ENCODE measurements at places on chromosomes 1 and 21.

DNA sequence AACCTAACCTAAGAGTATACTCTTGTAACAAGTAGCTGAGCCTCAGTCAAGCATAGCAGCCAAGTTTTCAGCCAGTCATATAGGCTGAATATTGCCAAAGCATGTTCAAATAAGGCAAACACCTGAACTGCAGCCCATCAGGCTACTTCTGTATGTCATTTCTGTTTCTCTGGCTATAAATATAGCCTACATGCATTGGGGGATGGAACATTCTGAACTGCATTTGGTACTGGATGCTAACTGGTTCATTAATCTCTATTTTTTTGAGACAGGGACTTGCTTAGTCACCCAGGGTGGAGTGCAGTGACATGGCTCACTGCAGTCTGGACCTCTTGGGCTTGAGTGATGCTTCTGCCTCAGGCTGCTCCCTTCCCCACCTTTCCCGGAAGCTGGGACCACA lies 37.3 kb downstream of the MAST2 start:
- DNase-seq, result peak; percentile 35

- peak; percentile 39 for DNase-seq
Observed at GRCh38 chr1:183635099-183635605, 431 bp downstream of the ARPC5 start.

- DNase-seq, result no peak
Observed at GRCh38 chr1:93257889-93258288, 77.4 kb downstream of the CCDC18 start.

DNA sequence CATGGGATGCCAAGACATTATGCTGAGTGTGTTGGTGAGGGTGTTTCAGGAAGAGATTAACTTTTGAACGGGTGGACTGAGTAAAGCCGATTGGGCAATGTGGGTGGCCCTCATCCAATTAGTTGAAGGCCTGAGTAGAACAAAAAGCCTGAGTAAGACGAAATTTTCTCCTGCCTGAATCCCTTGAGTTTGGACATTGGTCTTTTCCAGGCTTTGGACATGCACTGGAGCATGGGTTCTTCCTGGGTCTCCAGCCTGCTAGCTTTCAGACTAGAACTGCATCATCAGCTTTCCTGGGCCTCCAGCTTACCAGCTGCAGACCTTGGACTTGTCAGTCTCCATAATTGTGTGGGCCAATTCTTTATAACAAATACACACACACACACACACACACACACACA lies 63.6 kb downstream of the NIBAN1 start:
- DNase-seq, result peak; percentile 79

- DNase-seq, result peak; percentile 65
Observed at GRCh38 chr1:180505732-180506335, 3.5 kb upstream of the ACBD6 start.

GRCh38 chr1:29453502-29454240 lies 217.3 kb downstream of the PTPRU start:
- DNase-seq, result peak; percentile 36

DNA sequence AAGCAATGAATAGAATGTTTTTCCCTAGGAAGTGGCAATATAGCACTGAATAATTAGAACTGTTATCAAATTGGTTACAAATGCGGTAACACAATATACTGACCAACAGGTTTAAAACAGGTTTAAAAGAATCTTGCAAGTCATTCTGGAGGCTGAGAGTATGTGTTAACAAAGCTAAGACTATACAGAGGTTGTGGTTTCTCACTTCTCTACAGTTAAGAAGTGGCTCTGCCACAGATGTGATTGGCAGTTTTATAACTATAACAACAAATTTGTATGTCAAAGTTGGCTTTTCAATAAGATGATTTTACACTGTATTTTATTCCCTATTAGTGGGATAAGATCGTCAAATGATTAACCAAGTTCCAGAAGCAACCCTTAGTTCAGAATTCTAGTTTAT lies 7.1 kb downstream of the ANGEL2 start:
- no peak for DNase-seq

All from epithelial cell of esophagus (primary cell).